NCI-H1092 (cell line): ENCODE measurements at places on chromosomes 5 and 9.

DNA sequence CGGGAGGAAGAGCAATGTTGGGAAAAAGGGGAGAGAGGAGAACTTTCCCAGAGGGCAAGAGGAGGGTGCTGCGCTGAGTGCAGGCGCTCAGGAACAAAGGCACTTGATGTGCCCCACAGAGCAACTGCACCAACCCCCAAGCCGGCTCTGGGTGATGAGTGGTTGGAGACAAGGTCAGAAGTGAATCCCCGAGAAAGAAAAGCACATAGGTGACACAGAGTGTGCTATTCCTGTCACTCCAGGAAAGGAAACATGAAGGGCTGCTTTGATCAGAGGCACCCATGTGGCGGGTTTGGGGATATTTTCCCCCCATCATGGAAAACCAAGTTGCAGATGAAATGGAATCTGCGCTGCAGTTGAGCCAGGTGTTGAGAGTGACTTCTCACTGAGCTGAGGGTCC lies 20.7 kb upstream of the SLC25A48 start:
- DNase-seq, result no peak

GRCh38 chr9:36486933-36487481 lies 85.7 kb upstream of the MELK start:
- DNase-seq, result no peak

DNA sequence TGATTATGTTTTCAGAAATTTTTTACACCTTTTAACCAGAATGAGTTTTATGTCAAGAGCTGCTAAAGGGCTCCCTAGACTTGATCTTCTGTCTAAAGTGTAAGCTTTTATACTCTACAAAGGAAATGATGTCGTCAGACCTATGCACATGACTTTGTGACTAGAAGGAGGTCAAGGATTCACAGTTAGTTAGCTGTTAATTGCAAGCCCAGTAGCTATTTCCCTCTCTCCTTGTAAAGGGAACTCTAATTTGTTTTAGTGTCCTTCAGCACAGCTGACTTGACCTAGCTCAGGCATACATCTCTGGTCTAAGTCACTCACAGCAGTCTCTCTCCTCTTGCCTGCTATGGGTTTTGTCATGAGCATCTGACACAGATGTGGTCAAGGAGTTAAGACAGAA lies 173.5 kb upstream of the NREP start:
- no peak for DNase-seq

GRCh38 chr9:73023025-73023541 lies 70.2 kb upstream of the ALDH1A1 start:
- DNase-seq, result peak; percentile 21

- no peak for DNase-seq
These were observed 854.3 kb upstream of the DMAC1 start for GRCh38 chr9:8653855-8654254.

DNA sequence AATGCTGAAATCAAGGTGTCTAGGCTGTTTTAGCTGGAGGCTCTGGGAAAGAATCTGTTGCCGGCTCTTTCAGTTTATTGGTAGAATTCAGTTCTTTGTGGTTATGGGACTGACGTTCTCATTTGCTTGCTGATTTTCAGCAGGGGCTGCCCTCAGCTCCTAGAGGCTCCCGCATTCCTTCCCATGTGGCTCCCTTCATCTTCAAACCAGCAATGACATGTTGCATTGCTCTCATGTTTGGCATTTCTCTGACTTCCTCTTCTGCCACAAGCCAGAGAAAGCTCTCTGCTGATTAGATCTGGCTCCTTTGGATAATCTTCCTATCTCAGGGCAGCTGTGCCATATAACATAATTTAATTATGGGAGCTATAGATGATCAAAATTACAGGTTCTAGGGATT lies 360.3 kb downstream of the LRRC70 start:
- DNase-seq, result no peak

GRCh38 chr9:119441338-119441737 lies 72.1 kb upstream of the BRINP1 start:
- no peak for DNase-seq
